Cardiac muscle cell (in vitro differentiated cells and primary cell): ENCODE measurements at places on chromosomes 3 and 15. TPM values are rescaled to one million over a fixed set of nuclear protein-coding genes. Genes with fewer than 3 reads are reported as not detected.

UMPS gene
- total RNA-seq = 19.7 and 127 TPM in 2 replicates

CP gene
- total RNA-seq = 0.12 TPM in 1 of 2 replicates, not detected in the other

ZNF860 gene
- not detected in 2 replicates for total RNA-seq

NMNAT3 gene
- 5.0 and 16.0 TPM in 2 replicates for total RNA-seq

GRCh38 chr15:78637776-78638435, 3.1 kb downstream of the CHRNB4 start:
- H3K36me3 ChIP-seq = no peaks in the 10 kb centered on the region
- no peak overlapping the region for H3K4me3 ChIP-seq
- no peak for DNase-seq

- no peaks in the 10 kb centered on the region for H3K36me3 ChIP-seq
- H3K27me3 ChIP-seq = no peaks in the 10 kb centered on the region
- H3K4me3 ChIP-seq = no peak overlapping the region
Measured at GRCh38 chr3:57998366-57999283, 9.6 kb upstream of the FLNB start.

- no peak overlapping the region for H3K4me3 ChIP-seq
- H3K4me1 ChIP-seq = no peaks in the 10 kb centered on the region
Measured at GRCh38 chr3:176584413-176585176, 612.7 kb downstream of the TBL1XR1 start.

GRCh38 chr3:189322339-189322738, 150.6 kb downstream of the TPRG1 start:
- DNase-seq = no peak
- H3K27ac ChIP-seq = no peak overlapping the region
- H3K4me1 ChIP-seq = peaks cover 30% of the 10 kb centered on the region
- H3K27me3 ChIP-seq = no peaks in the 10 kb centered on the region
- H3K36me3 ChIP-seq = no peaks in the 10 kb centered on the region

DNA sequence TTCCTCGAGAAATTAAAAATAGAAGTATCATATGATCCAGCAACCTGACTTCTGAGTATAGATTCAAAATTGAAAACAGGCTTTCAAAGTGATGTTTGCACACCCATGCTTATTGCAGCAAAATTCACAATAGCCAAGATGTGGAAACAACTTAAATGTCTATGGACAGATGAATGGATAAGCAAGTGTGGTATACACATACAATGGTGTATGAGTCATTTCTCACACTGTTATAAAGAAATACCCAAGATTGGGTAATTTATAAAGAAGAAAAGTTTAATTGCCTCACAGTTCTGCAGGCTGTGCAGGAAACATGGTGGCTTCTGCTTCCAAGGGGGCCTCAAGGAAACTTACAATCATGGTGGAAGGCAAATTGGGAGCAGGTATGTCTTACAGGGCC, 100.8 kb downstream of the KLF13 start:
- DNase-seq = no peak
- no peaks in the 10 kb centered on the region for H3K27me3 ChIP-seq
- no peak overlapping the region for H3K4me3 ChIP-seq
- H3K27ac ChIP-seq = no peak overlapping the region
- H3K36me3 ChIP-seq = no peaks in the 10 kb centered on the region

DNA sequence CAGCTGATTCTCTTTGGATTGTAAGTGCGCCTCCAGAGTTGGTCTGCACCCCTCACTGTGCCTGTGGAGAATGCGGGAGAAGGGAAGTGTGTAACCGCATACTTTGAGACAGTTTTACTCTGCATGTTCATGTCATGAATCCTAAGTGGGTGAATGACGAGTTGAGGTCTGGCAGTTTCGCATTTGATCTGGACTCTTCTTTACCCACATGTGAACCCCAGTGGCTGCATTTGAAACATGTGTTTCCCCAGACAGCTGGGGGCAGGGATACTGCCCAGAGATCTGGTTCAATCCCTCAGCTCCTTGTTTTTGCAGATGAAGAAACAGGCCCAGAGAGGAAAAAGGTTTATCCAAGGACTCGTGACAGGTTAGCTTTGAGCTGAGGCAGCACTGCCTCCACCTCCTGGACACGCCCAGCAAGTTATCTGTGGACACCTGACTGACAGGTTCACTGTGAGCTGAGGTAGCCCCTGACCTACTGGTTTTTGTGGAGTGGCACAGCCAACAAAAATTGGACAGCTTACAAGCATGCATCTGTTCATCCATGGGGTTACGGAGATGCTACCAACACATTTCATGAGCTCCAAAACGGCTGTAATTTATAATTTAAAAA, 207.3 kb downstream of the XXYLT1 start:
- DNase-seq = no peak
- H3K36me3 ChIP-seq = no peaks in the 10 kb centered on the region
- peaks cover 15% of the 10 kb centered on the region for H3K4me1 ChIP-seq
- no peak overlapping the region for H3K27ac ChIP-seq
- no peak overlapping the region for H3K4me3 ChIP-seq
- no peaks in the 10 kb centered on the region for H3K27me3 ChIP-seq

DNA sequence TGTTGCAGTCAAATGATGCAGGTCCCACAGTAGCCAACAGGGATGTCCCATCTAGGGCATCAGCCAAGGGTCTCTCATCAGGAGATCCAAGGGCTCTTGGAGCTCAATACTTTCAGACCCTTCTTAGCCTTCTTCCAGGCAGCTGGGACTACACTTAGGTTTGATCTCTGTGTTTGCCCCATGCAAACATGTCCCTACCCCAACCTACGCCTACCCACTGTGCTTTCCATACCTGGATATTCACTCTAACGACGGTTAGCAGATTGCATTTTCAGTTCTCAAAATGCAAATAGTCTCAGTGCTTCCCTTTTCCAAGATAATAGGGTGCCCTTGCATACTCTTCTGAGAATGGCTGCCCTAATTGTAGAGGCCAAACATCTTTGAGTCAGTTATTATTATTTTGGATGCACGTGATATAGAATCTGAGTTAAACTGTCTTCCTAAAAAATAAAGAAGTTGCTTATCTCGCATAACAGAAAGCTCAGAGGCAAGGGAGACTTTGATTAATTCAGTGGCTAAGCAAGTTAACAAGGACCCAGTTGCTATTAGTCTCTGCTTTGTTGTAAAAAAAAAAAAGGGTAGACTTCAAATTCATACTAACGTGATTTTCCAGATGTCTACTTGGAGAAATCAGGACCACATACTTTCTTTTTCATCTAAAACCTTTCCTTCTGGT, 1.0 kb upstream of the CEP70 start:
- no peak overlapping the region for H3K4me3 ChIP-seq
- no peaks in the 10 kb centered on the region for H3K36me3 ChIP-seq
- DNase-seq = no peak
